ENCODE measurements at places on chromosomes 5 and 9.

DNA sequence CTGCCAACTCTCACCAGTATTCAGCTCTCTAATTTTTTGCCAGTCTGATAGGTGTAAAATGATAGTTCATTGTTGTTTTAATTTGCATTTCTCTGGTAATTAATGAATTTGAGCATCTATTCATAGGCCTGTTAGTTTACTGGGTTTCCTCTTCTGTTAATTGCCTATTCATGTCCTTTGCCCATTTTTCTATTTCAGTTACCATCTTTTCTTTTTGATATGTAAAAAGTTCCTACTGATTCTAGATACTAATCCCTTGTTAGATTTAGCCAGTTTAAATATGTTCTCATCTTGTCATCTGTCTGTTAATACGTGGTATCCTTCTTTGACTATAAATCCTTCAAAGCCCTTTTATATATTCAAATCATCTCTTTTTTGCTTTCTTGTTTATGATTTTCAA, 247.8 kb downstream of the ARHGAP26 start:
- no peak for DNase-seq

- no peak for DNase-seq
Measured at GRCh38 chr9:105141146-105141975, 103.1 kb upstream of the SLC44A1 start.

- no peak for DNase-seq
Measured at GRCh38 chr9:34997379-34997781, 7.8 kb downstream of the DNAJB5 start.

GRCh38 chr5:52419357-52419756, 368.4 kb upstream of the ITGA1 start:
- DNase-seq = no peak

- no peak for DNase-seq
Measured at GRCh38 chr5:143134900-143135299, 268.6 kb downstream of the NR3C1 start.

GRCh38 chr5:54754878-54755277, 230.5 kb downstream of the ESM1 start:
- DNase-seq = no peak

- no peak for DNase-seq
Measured at GRCh38 chr5:173399851-173400250, 71.6 kb upstream of the STC2 start.

GRCh38 chr9:117335837-117336433, 78.9 kb downstream of the ASTN2 start:
- no peak for DNase-seq

DNA sequence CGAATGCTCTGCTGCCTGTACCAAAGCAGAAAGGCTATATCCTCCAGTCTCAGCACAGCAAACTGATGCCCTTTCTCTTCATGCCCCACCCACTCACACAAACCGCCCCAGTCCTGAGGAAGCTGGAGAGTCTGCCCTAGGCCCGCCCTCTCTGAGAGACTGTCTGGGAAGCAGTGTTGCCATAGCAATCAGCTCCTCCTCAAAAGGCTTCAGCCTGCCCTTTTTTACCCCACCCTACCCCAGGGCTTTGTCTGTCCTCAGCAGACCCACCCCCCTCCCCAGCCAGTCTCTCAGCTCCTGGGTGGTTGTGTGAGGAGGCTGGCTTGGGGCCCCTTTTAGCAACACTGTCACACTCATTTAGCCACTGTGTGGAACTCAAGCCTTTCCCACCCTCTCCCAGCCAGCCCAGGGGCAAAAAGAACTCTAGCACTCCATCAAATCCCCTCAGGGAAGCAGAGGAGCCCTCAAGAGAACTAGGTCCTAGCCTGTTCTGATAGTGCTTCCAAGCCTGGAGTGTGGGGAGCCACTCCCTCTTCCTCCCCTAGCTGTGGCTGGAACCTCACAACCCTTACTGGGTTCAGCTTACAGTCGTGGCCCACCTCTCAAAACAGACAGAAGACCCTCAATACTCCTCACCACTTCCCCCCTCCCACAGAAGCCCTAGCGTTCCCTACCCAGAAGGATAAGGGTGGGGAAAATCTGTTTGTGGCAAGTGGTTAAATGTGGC, 1.4 kb downstream of the ATOSB start:
- peak; percentile 84 for DNase-seq

DNA sequence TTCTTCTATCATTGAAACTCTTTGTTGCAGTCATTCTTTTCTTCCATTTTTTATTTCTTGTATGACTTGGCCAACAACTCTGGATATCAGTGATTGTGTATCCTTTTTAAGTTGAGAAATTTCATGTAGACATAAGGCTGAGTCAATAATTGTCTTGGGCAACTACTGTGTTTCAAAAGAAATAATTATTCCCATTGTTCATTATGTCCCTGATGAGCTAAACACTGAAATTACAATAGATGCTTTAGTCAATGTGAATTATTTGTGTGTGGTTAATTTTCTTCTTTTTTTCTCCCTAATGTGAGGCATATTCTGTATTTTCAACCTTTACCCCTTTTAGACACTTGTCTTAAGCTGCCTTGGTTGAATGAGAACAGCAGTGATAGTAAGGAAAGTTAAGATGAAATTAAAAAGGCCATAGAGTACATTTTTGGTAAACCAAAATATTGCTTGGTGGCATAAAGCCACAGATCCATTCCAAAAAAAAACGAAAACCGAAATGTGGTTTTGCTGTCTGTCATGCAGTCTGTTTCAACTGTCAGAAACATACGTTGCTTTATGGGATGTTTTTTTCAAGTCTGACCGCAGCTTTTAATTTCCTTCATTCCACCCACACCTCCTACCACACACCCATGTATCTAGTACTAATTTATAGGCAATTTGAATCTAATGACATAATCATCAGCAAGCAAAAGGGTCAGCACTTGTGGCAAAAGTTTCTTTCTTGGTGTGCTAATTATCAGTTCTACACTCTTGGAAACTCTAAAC, 21.1 kb downstream of the TLE4 start:
- DNase-seq = no peak

- DNase-seq = no peak
Measured at GRCh38 chr9:5568868-5569267, 58.5 kb downstream of the PDCD1LG2 start.

GRCh38 chr5:170481849-170482248, 22.0 kb upstream of the KCNIP1 start:
- DNase-seq = no peak

DNA sequence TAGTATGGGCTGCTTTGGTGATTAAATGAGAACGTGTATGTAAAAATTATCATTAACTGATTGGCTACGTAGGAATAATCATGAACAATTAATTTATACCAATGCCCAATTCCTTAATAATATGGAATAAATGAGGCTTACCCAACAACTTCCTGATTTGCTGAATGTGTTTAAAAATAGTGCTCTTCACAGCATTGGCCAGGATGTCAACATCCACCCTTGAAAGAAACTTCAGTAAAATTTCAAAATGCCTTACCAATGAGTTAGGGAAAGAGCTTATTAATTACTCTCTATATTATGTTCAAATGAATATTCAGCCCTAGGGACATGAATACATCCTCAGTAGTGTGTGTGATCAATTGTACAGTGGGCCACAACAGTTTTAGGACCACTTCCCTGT, 401.4 kb downstream of the PSAT1 start:
- DNase-seq = no peak

- no peak for DNase-seq
Measured at GRCh38 chr9:70093944-70094343, 50.3 kb downstream of the MAMDC2 start.

DNA sequence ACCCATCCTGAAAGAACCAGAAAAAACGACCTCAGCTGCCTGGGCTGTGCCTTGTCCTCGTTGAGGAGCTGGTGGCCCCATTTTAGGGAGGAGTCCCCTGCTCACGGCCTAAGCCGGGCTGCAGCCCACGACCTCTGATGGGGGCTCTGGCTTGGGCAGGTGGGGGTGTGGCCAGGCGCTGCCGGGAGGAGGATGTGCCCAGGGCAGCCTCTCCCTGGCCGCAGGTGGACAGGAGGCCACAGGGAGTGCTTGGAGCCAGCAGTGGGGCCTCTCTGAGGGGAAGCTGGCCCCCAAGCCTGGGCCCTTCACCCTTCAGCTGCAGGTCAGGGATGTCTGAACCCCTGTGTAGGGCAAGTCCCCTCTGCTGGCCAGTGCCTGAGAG, 2.5 kb downstream of the DIPK1B start:
- DNase-seq = no peak

DNA sequence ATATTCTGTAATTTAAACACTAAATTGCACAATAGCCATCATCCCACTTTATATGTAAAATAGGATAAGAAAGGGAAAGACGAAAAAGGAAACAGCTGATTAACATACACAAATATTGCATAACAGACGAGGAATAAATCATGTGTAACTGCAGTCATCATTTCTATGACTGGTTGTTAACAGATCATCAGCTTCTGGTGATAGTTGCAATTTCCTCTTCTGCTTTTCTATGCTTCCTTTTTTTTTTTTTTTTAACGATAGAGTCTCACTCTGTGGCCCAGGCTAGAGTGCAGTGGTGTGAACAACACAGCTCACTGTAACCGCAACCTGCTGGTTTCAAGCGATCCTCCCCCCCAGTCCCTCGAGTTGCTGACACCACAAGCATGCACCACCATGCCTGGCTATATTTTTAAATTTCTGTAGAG, 22.5 kb upstream of the JAKMIP2 start:
- no peak for DNase-seq

GRCh38 chr5:96412868-96413449, 20.1 kb downstream of the PCSK1 start:
- DNase-seq = no peak

DNA sequence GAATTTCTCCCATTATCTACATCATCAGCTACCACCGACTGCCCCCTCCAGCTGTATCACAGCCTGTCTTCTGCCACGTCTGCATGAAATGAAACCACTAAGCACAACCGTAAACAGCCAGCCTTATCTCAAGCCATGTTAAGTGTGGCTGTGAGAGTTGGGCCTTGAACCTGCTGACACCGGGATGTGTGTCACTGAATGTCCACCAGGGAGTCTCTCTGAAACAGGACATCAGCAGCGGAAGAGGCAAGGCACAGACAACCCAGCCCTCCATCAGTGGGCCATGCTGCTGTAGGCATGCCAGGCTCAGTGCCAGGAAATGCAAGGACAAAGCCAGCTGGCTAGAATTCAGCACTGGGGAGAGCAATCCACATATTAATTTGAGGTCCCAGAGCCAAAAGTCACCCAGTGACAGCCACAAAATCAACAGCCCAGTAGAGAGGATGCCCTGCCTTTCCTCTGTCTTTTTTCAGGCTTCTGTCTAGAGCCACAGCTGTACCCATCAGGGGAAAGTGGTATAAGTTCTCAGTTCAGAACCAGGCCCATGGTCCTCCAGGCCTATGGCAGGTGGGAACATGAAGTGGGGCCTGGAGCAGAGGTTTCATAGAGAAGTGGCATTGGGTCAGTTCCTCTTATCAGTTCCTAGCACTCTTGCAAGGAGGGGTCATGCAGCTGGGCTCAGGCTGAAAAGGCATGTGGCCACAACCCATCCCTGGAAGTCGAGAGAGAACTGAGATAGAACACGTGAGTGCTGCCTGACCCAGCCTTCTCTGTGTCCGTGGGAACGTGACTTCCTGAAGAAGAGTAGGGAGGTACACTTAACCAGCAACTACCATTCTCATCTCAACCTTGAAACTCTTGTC, 199.4 kb downstream of the ESM1 start:
- peak; percentile 60 for DNase-seq

GRCh38 chr5:72818866-72819534, 2.5 kb downstream of the TNPO1 start:
- DNase-seq = peak; percentile 58

DNA sequence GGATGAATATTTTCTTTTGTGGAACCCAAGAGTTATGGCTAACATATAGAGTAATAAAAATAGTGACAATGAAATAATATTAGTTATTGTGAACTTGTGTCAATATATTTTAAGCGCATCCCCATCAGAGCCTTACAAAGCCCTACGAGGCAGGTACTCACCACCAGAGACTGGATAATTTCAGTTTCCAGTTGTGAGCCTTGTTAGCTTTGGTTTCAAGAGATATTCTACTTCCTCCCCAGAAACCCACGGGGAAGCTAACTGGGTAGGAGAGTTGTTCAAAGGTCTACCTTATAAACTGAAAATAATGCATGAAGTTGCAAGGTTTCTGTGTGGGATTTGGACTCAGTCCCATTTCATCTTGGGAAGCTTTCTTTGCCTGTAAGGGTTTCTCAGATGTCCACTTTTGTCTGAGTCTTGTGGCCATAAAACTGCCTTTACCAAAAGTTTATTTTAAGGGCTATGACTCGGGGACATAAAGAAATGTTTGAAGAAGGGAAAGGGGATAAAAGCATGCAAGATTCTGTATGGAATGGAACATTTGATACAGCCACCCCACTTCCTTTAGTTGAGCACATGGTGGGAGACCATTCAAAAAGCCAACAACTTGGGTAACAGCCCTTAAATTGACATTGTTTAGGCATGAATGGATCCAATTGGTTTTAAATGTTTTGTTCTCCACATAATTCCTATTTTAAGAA, 57.4 kb upstream of the ANKRD55 start:
- no peak for DNase-seq

DNA sequence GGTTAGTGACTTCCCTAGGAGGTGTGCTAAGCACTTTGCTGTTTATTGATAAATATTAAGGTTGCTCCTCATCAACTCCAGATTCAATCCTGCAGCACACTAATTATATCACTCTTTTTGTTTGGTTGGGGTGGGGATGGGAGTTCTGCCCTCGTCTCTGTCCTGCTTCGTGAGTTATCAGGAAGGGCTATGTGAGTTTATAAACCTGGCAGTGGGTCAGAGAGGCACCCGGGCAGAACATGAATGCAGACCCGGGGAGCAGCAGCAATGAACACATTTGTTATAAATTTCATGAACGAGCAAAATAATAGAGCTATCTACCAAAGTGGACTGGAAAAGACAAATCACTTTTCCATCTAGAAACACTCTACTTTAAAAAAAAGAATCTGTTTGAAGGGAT, 125.5 kb upstream of the WWC1 start:
- DNase-seq = no peak

GRCh38 chr9:33446240-33446945, 1.0 kb downstream of the AQP3 start:
- no peak for DNase-seq

DNA sequence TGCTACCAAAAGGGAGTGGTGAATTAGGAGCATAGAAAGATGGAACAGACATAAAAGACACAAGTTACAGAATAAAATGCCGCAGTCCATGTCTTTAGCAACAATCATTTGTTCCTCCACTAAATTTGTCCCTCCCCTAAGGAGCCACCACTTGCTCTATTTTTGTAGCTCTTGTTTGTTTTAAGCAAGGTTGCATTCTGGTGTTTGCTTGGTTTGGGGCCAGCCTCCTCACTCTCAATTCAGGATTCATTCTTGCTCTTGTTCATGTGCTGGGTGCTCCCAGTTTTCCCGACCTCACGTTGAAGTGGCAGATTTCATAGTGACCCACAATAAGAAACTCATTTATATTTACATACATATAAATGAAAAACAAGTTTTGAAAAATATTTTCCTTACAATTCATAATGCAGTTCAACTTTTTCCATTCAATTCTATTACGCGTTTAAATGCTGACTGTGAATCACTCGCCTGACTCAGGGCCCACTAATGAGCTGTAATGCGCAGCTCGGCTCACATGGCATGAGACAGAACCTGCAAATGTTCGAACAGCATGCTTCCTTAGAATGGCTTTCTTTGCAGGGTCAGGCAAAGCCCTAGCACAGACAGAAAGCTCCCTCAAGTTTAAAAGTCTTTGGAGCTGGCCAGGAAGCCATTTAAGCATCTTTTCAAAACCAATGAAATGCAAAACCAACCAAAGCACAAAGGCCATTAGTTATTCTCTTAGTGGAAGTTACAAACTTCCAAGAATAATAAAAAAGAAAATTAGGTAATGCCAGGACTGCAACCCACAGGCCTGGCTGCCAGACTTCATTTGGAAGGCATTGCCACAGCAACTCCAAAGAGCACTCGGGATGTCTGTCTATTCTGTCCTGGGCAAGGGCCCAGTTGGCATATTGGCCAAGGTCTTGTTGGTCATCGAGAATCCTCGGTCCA, 41.7 kb downstream of the RETREG1 start:
- DNase-seq = peak; percentile 38

GRCh38 chr9:18861609-18862544, 171.1 kb downstream of the SAXO1 start:
- DNase-seq = peak; percentile 35
